Progenitor cell of endocrine pancreas (in vitro differentiated cells): ENCODE measurements at places on chromosomes 1 and 21. TPM values are rescaled to one million over a fixed set of nuclear protein-coding genes. Genes with fewer than 3 reads are reported as not detected.

GRCh38 chr1:68287241-68287640, 54.9 kb upstream of the WLS start:
- DNase-seq: no peak

DNA sequence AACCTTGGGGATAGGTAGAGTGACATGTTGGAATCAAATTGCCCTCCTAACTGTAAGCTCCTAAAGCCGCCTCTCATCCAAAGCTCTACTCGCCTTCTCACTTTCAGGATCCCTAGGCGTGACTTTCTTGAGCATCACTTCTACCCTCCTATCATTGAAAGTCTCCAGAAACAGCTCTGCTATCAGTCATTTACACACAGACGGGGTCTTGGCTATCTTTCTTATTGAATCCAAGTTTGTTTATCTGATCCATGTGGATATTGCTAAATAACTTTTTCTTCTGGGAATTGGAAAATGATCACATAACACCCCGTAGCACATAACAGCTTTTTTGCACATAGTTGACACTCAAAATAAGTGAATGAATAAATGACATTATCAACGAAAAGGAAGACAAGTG, 216.4 kb upstream of the KIAA0040 start:
- DNase-seq: no peak

GJA4 gene
- 42.2 and 48.0 TPM in 2 replicates for total RNA-seq

GLIS1 gene
- total RNA-seq: not detected in 2 replicates

FNBP1L gene
- 132 and 136 TPM in 2 replicates for total RNA-seq
